ENCODE measurements at places on chromosomes 2 and 18.
A peak's percentile ranks its signal among the peaks of the same experiment; 100 is the strongest.

DNA sequence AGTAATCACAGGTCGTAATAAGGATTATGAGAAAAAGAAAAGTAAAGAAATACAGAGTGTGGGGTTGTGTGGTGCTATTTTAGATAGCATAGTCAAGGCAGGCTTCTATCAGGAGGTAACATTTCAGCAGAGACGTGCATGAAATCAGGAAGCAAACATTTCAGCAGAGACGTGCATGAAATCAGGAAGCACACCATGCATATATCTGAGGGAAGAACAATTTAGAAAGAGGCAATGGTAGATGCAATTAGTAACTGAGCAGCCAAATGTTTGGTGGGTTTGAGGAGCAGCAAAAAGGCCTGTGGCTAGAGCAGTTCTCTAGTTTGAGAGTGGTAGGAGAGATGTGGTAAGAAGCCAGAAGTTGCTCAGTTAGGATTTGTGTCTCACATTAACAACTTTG lies 713.7 kb downstream of the ADCYAP1 start:
- no peak for DNase-seq

DNA sequence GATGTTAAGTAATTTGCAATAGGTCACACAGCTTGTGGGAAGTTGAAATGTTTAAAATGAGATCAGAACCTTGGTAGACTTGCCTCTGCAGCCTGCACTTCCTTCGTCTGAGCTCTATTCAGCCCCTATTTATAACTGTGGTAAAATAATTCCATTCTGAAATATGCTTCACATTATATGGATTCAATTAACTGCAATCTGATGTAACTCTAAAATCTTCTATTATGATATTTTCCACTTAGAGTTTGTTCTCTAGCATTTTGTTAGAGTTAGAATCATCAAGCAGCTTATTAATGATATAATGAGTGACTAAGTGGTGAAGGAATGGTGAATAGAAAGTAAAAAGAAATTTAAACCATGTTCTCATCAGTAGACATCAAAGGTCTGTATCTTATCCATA lies 139.6 kb upstream of the ARHGAP28 start:
- DNase-seq = no peak

DNA sequence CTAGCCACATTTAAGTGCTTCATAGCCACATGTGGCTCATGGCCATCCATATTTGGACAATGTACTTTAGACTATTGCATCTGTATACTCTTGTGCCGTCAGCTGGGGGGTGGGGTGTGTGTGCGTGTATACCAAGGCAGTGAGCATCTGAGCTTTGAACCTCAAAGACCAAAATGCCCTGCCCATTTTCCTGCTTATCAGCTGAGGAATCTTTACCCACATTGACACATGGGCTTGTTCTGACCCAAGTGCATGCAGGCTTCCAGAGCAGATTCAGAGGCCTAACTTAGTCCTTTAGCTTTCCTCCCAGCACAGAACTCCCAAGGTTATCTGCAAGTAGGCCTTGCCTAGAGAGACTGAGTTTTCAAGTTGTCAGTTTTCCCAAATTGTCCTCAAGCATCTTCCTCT lies 11.1 kb upstream of the MOCOS start:
- DNase-seq = no peak

DNA sequence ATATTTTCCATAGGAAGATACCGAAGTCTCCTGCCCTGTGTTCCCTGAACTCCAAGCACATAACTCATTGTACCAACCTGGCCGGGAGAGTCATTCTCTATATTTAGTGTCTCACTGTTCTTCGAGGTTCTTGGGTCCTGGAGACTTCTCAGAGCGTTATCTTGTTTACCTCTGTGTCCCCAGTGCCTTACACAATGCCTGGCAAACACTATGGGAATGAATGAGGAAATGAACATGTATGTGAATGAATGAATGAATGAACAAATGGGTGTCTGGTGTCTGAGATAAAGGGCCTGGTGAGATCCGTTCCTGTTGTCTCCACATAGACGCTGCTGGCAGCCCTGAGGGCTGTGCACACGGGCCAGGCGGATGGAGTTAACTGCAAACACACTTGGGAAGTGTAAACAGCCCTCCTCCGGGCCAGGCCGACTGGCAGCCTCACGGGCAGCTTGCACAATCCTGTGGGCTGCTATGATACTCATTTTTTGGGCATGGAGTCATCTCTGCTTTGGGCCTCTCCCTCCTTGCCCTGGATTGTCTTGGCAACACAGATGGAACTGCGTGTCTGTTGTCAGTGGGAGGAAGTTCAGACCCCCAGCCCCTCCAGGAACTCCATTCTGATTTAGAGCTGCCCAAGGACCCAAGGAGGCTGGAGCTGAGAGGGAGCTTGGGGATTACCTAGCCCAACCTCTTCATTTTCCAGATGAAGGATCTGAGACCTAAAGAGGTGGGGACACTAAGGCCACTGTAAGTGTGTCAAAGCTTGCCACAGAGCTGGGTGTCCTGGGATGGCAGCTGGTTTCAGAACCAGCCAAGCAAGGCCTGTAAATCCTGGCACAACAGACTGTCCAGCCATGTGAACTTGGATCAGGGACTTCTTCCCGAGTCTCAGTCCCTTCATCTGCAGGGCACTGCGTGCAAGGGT lies 124.4 kb downstream of the INHBB start:
- DNase-seq = no peak

DNA sequence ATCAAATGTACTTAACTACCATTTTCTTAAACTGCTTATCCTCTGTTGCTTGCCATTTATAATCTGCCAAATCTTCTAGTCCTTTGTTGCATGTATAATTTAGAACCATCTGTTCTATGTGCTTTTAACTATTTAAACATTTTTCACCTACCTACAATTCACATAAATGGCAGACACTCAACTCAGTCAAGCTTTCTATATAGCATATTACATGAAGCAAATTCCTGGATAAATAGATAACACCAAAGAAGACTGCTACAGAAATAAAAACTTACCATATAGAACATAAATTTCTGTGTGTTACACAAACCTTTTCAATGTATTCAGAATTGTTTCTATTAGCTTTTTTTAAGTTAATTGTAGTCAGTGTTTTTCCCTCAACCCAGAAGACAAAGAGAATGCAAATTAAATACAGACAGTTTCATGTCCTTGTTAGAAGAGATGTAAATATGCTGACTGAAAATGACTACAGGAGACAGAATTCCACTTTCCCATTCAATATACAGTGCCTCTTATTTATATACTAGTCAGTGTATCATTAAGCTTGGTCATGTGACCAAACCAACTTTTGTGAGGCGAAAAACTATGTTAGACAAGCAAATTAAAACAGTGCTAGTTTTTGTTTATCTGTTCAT lies 2.6 kb downstream of the BAZ2B start:
- DNase-seq = peak; percentile 77

GRCh38 chr2:104102615-104103014 lies 751.3 kb upstream of the POU3F3 start:
- no peak for DNase-seq

DNA sequence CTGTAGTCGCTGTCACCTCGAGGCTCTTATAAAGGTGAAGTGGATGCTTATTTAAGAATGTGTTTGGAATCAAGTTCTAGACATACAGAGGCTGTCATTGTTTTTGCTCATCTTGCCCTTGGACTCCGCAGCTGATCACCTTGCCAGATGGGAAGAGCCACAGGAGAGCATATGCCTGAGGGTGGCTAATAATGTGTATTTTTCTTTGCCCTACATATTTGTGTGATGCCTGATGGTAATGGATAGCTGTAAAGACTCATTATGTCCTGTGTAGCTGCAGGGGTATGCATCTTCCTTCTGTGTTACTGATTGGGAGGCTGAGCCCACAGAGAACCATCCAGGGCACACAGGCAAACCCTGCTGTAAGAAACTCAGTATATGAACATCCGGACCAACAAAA lies 61.7 kb downstream of the PRKCE start:
- DNase-seq = no peak

GRCh38 chr18:30132959-30133358 lies 909.6 kb downstream of the DSC3 start:
- no peak for DNase-seq

GRCh38 chr2:96604104-96604503 lies 34.0 kb downstream of the KANSL3 start:
- DNase-seq = no peak

DNA sequence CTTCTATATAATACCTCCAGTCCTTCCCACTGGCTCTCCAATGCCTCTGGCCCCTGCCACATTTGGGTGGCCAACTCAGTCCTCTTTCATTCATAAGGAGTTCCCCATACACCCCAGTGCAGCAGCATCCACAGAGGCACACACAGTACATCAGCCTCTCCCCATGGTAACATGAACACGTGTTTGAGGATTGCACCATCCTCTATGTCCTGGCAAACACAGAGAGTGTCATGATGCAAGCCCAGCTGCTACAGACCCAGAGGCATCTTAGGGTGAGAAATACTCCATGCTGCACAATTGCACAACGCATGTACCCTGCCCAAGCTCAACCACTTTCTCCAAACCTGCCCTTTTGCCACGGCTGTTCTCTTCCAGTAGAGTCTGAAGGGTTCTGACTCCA lies 11.5 kb downstream of the IGFBP5 start:
- DNase-seq = peak; percentile 9

GRCh38 chr2:12488352-12489318 lies 228.1 kb upstream of the TRIB2 start:
- no peak for DNase-seq

- DNase-seq = peak; percentile 81
These were observed 6.8 kb downstream of the ASXL3 start for GRCh38 chr18:33584548-33585430.

DNA sequence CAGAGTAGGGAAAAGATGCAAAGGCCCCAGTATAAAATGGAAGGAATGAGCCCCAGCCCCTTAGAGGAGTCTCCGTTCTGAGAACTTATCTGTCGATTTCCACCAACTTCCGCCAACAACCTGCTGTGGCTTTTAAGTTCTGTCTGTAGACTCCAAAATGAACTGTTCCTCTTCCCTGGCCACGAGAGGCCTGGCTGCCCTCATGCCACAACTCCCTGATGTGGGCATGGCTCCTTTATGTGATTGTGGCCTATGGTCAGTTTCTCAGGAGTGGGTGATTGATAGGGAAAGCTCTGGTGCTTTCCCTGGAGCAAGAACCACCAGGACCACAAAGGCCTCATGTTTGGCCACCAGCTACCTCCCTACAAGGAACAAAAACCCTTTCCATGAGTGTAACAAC lies 18.8 kb upstream of the CD207 start:
- peak; percentile 73 for DNase-seq

GRCh38 chr2:95761556-95761955 lies 169.8 kb downstream of the TRIM43 start:
- no peak for DNase-seq

DNA sequence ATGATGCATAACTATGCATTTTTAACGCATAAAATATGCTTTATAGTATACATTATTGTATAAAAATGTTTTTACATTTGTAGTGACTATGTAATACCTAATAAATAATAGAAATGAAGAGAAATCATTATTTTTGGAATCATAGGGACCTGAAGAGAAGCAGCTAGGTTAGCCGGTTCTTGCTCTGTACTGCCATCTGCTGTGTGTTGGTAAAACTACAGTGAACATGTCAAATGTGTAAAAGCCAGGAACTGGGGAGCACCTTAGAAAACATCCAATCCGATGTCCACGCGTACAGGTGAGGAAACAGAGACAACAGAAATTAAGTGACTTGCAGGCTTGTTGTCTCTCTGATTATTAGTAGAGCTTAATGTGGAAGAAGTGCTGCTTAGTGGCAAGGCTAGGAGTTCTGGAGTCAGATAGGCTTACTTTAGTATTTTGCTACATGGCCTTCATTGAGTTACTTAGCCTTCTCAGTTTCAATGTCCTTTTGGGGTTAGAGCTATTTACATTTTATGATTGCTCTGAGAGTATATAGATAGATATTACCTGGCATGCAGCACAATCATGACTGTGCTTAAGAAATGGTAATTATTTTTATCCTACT lies 386.5 kb downstream of the DLGAP1 start:
- peak; percentile 60 for DNase-seq

DNA sequence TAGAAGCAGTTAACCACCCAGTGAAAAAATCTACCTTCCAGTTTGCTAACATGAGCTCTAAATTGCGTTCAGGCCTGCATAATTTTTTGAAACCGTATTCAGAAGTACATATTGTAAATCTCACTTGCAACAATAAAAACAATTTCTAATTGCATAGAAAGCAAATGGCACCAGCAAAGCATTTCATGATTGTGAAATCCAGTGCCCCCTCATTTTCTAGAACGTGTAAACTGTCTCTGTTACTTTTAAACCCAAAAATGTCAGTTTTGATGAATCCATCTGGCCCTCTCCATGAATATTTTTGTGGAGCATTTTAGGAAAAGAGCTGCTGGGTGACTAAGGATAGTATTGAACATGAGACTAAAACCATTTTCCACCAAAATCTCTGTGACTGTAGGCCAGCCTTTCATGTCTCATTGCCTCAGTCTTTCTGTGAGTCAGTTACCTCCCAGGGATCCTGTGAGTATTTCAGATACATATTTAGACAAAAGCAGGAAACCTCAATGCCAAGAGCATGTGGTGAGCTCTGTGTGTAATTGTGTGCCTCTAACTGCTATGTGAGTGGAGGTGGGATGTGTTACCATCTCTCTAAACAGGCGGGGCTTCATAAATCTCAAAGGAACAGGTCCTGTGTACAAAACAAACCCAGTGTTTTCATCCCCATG lies 477.8 kb upstream of the DCC start:
- DNase-seq = no peak

DNA sequence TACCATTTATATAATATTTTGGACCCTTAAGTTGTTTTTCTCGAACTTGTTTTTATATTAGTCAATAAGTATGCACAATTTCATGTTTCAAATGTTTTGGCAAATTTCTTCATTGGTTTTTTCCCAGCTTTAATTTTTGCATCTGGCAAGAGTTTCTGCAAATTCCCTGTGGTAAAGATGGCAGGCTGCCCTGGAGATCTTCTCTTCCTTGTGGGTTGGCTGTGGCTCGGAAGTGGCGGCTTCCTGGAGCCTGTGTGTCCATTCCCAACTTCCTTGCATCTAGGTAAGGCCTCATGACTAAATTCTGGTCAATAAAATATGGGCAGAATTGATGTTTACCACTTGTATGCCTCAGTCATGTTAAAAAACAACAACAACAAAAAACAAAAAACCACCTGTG lies 818.6 kb downstream of the EPHA4 start:
- DNase-seq = no peak

Measured in pons (tissue), 1 donor.